CD4-positive, alpha-beta T cell treated with Interleukin-15 for 1 hour (primary cell): ENCODE measurements at places on chromosomes 1 and 21.

DNA sequence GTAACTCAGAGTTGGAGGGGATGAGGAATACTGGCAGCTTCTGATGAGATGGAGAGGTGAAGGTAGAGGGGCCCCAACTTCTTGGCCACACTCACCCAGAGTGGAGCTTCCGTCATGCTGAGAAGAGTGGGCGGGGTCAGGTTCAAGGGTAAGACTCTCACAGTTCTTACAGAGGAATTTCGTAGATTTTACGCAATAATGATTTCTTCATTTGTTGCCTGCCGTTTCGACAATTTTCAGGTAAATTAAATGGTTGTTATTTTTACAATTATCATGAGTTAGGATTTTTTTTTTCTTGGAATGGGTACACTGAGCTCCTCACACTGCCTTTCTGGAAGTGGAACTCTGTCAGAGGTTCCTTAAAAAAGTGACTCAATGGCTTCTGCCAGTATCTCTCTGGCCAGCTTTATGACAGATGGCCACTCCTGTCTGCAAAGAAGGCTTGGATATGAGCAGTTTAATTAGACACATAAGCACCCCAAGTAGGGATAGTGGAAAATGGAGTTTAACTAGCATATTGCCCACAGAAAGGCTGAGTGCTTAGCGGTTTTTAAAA, 13.8 kb upstream of the NLRP3 start:
- DNase-seq = no peak

- DNase-seq = peak; percentile 86
Observed at GRCh38 chr1:30743584-30744059, 14.0 kb downstream of the LAPTM5 start.

- DNase-seq = no peak
Observed at GRCh38 chr1:119781434-119782210, 12.9 kb upstream of the HMGCS2 start.

GRCh38 chr1:19974822-19975416, 4.5 kb downstream of the PLA2G2A start:
- no peak for DNase-seq
